Activated CD8-positive, alpha-beta memory T cell treated with anti-CD3 and anti-CD28 coated beads for 1 hour (primary cell): ENCODE measurements at places on chromosomes 5 and 9.

- no peak for DNase-seq
These were observed 48.0 kb upstream of the FBXL7 start for GRCh38 chr5:15452030-15452429.

GRCh38 chr9:16930578-16930977 lies 60.1 kb upstream of the BNC2 start:
- no peak for DNase-seq

DNA sequence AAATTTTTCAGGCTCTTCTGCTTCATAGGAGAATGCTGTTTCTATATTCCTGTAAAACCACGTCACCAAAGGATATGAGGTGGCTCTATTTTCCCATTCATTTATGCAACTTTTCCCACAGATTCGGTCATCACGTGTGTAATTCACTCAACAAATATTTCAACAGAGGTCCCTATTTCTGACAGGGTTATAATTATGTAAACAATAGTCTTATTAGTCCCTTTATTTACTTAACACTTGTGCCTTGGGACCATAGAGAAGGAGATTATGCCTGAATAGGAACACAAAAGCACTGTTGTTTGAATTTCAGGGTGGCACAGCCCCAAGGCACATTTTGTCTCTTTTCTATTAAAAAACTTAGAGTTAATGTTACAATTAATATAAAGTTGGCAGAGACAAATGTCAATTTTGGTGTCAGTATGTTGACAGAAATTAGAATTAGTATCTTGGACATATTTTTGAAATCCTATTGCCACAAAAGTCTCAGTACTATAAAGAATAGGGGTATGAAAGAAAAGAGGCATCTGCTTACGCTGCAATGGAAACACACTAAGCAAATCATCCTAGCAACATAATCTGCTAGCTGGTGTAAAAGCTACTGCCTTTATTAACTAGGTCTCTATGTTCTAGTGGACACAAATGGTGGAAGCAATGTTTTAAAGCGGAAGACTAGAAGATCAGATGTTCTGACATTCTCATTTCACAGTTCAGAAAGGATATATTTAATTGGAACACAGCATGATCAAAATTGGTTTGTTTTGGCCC lies 229.1 kb upstream of the TBCA start:
- no peak for DNase-seq

DNA sequence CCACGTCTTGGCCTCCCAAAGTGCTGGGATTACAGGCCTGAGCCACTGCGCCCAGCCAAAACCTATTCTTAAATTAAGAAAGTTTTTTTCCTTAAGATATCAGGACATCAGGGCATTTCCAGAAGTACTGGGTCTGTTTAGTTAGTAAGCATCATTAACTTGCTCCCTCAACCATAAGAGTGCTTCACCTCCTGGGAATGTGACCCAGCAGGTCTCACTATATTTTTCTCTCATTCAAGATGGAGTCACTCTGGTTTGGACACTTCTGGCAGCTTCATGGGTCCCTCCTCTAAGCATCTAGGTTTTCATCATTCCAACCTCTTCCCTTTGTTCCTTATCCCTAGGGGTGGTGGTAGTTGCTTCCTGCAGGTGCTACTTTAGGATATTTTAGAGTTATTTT lies 10.3 kb upstream of the BRD3OS start:
- DNase-seq = no peak
